ENCODE measurements at places on chromosomes 1 and 21.
A peak's percentile ranks its signal among the peaks of the same experiment; 100 is the strongest.

DNA sequence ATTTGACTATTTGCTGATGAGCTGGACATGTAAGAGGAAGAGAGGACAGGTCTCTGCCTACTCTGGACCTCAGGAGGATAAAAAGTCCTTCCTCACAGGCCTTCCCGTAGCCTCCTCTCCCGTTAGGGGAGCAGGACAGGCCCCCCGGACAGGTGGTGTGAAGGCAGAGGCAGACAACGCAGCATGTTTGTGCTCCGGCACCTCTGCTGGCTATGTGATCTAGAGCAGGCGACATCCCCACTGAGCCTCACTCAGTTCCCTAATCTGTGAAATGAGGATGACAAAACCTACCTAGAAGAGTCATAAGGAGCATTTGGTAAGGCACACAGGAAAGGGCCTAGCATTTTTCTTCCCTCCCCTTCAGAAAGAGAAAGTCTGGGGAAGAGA is 34.8 kb downstream of the KIAA1614 start:
- DNase-seq = no peak

GRCh38 chr1:203454986-203455471 is 20.6 kb upstream of the PRELP start:
- no peak for DNase-seq

DNA sequence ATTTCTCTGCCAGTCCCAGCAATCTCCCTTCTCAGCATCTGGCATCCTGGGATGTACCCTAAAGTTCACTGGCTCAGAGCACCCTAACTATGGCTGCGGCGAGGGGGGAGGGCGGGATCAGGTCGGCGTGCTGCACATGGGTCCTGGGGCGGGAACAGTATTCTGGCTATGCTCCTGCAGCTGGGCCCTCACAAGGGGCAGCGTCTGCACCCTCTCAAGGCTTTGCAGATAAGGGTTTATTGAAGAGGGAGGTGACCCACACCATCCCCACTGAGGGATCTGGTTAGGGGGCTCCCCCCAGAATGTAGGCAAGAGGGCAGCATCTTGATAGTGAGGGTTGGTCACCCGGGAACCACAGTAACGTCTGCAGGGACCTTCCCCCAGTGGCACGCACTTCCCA is 44.9 kb upstream of the PCBP3 start:
- DNase-seq = no peak

- DNase-seq = no peak
Observed at GRCh38 chr1:151266315-151266714, 11.8 kb downstream of the PSMD4 start.

GRCh38 chr1:30353637-30354036 is 369.7 kb downstream of the MATN1 start:
- DNase-seq = no peak

- DNase-seq = no peak
Observed at GRCh38 chr1:159895286-159895685, 4.7 kb downstream of the CFAP45 start.

GRCh38 chr1:227945891-227946623 is 1.7 kb downstream of the WNT9A start:
- DNase-seq = no peak

GRCh38 chr1:160629286-160630210 is 17.3 kb downstream of the SLAMF1 start:
- DNase-seq = peak; percentile 76

- DNase-seq = no peak
Observed at GRCh38 chr1:31545927-31546540, 30.3 kb upstream of the TINAGL1 start.

GRCh38 chr1:112575154-112575804 is 43.7 kb downstream of the ST7L start:
- DNase-seq = no peak

- no peak for DNase-seq
Observed at GRCh38 chr1:157310401-157310800, 172.2 kb upstream of the ETV3 start.

DNA sequence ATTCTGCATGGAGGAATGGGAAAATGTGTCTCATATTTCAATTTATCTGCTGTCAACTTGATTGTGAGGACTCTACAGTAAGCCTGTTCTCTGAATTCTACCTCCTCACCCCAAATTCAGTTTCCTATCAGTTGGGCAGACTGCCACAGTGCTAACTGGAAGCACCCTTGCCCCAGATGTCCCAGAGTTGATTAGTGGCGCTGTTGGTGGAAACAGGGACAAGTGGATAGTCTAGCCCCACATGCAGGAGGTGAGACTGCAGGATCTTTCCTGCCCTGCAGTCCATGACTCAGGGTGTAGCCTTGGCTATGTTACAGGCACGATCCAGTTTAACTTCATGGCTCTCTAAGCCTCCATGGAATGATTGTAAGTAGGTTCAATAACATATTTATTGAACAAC is 22.1 kb downstream of the ADAM30 start:
- no peak for DNase-seq

GRCh38 chr1:231383159-231383860 is 38.8 kb downstream of the EGLN1 start:
- DNase-seq = no peak

DNA sequence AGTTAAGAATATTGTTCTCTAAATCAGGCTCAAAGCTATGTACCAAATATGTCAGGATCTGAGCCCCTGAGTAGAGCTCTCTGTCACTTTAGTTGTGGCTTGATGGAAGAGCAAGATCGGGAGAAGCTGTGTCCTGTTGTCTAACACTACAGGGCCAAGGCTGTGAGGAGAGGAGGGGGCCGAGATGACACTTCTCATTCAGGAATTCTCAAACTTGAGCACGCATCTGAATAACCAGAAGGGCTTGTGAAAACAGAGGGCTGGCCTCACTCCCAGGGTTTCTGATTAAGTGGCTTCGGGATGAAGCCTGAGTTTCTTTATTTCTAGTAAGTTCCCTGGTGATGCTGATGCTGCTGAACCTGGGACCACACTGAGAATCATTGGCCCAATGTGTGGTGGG is 209.2 kb upstream of the DAB1 start:
- DNase-seq = no peak

DNA sequence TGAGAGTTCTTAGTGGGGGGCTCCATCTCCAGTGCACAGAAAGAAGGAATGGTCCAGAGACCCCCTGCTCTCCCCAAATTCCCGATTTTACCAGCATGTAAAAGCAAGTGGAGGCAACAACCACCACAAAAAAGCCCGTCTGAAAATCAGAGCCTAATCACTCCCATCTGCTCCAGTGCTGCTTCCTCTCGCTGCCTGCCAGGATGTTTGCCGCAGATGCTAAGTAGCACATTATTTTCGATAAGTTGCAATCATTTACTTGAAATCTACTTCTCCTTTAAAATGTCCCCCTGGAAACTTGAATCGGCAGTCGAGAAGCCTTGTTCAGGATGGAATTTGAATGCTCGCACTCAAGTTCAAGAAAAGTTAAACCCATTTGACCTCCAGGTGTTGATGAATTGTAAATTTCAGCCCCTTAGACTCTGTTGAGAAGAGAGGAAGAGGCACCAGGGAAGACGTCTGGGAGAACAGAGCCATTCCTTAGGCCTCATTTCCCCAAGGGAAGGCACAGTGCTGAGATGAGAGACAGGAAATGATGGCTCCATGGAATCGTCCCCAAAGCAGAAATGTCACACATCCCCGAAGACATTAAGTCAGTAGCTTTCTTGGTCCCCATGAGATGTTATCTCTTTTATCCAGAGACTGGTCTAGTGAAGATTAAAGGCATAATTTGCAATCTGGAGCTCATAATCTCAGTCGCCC is 221.3 kb downstream of the PBX1 start:
- no peak for DNase-seq

- DNase-seq = no peak
Observed at GRCh38 chr1:114219172-114219868, 65.7 kb upstream of the SYT6 start.

DNA sequence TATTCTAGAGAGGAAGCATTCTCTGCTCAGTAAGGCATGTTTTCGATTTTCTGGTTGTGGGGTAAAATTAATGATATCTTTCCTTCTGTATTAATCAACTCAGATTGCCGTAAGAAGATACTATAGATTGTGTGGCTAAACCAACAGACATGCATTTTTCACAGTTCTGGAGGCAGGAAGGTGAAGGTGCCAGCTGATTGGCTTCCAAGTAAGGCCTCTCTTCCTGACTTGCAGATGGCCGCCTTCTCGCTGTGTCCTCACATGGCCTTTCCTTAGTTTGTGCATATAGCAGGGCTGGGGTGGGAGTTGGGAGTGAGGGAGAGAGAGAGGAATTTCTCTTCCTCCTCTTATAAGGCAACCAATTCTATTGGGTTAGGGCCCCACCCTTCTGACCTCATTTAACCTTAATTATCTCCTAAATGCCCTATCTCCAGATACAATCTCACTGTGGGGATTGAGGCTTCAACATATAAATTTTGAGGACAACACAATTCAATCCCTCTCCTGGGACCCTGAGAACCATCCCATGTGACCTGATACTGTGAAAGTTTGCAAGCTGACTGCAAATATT is 52.3 kb upstream of the MRPS6 start:
- no peak for DNase-seq

DNA sequence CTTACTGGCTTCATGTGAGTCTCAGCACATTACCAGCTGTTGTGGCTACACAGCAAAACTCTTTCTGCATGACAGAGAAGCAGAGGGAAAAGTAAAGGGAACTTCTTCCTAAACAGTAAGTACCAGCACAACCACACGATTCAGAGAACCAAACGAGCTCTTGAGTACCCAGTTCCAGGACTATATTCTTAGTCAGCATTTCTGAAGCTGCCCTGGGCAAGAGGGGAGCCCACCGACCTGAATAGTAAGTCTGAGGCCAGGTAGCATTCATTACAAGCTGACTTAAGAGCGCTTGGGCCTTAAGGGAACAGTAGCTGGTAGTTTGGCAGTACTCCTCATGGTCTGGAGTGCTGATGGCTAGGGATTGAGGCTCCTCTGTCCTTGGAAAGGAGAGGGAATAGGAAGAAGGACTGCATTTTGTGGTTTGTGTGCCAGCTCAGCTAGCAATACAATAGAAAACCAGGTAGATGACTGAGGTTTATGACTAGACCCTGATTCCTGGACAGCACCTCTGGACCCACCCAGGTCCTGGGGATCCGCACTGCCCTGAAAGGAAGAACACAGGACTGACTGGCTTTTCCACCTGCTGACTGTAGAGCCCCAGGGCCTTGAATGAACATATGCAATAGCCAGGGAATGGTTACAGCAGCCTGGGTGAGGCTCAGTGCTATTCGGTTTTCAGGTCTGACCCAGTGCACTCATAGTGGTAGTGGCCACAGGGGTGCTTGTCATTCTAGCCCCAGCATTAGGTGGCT is 396.8 kb upstream of the PRMT6 start:
- DNase-seq = no peak

DNA sequence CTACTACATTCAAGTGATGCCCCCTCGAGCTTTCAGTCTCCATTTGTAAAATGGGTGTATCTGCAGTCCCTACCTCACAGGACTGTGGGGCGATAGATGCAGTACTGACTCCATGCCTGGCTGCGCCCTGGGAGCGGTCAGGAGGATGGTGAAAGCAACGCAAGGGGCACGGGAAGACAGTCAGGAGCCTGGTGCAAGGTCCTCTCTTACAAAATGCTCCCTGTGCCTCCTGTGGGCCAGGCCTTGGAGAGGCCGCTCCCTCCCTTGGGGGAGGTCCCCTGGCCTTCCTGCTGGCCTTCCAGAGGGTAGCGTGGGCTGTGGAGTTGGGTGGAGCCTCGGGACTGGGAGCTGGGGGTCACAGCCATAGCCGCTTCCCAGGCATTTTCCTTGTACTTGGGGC is 21.6 kb downstream of the FAM151A start:
- DNase-seq = no peak

GRCh38 chr21:25381936-25382452 is 225.3 kb downstream of the MRPL39 start:
- DNase-seq = no peak

DNA sequence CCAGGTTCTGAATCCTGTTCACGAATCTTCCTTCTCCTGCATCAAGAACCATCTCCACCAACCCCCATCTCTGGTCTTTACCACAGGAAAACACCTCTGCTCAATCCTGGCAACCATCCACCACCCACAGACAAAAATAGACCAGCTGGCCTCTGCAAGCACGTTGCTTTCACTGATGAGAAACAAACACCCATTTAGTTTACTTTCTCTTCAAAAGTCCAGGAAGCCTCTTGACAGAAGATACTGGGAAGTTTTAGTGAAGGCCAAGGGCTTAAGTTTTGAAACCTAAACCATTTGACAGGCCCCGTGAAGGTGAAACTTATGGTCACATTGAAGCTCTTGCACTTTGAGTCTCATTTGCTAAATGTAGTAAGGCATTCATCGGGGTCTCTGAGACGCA is 122.6 kb upstream of the PPP2R5A start:
- DNase-seq = no peak

DNA sequence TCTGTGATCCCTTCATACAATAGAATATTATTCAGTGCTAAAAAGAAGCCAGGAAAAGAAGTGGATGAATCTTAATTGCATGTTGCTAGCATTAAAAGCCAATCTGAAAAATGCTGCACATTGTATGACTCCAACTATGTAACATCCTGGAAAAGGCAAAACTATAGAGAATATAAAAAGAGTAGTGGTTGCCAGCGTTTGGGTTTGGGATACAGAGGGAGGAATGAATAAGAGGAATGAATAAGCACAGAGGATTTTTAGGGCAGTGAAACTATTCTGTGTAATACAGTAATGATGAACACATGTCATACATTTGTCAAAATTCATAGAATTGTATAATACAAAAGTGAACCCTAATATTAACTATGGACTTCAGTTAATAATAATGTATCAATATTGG is 42.5 kb downstream of the GPR88 start:
- DNase-seq = no peak

GRCh38 chr1:228837032-228837431 is 101.8 kb downstream of the RHOU start:
- DNase-seq = no peak

- no peak for DNase-seq
Observed at GRCh38 chr21:43758111-43758641, 17.9 kb downstream of the CSTB start.

- DNase-seq = no peak
Observed at GRCh38 chr21:41920476-41920875, 33.3 kb downstream of the C2CD2 start.
